ENCODE measurements at places on chromosomes 4 and X. TPM values are rescaled to one million over a fixed set of nuclear protein-coding genes. Genes with fewer than 3 reads are reported as not detected.

Gene EMCN
- total RNA-seq = 78.1 TPM

- no peak for DNase-seq
Observed at GRCh38 chr4:120156120-120156718, 89.6 kb upstream of the MAD2L1 start.

GRCh38 chr4:7661846-7662506, 227.2 kb upstream of the PSAPL1 start:
- no peak for DNase-seq

- no peak for DNase-seq
Observed at GRCh38 chrX:15475021-15475420, 18.1 kb downstream of the PIR start.

DNA sequence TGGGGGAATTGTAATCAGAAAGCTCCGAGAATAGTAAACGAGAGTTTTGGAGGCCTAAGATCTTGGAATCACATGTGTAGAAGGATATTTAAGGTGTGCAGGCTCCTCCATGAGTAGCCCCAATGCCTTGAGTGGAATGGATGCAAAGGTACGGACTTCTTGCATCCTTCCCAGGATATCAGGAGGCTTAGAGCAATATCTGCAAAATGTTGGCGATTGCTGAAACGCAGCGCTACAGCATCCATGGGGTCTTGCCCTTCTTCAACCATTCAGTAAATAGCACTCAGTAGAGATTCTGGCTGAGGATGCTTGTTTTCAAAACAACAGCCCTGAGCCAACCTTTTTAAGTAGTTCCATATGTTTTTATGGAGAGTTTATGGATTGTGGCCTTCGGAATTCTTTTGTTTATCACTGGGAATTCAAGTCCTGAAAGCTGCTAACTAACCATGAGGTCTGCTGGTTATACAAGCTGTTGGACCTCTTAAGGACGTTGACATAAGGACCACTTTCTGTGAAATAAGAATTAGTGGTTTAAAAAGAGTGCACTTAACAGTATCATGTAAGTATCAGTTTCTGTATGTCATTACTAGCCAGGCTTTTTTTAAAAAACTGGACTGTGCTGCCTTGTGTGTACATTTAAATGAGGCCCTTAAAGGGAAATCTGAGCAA, 228.8 kb upstream of the PGRMC2 start:
- DNase-seq = no peak

Measured in aorta (tissue), 5 donors.